Fibroblast of skin of right biceps (primary cell): ENCODE measurements at places on chromosomes 16 and 17.
A peak's percentile ranks its signal among the peaks of the same experiment; 100 is the strongest.

GRCh38 chr16:66553223-66553622 lies 847 bp downstream of the CKLF start:
- no peak for DNase-seq

- DNase-seq: peak; percentile 70
These were observed 4.3 kb upstream of the GSG1L start for GRCh38 chr16:28067604-28068379.

GRCh38 chr17:45680360-45680759 lies 103.8 kb upstream of the CRHR1 start:
- no peak for DNase-seq

GRCh38 chr17:38357486-38358123 lies 6.0 kb downstream of the SOCS7 start:
- DNase-seq: no peak

GRCh38 chr17:77579131-77579530 lies 379.4 kb upstream of the TNRC6C start:
- DNase-seq: no peak

GRCh38 chr16:19698480-19699465 lies 19.3 kb downstream of the KNOP1 start:
- DNase-seq: peak; percentile 44

DNA sequence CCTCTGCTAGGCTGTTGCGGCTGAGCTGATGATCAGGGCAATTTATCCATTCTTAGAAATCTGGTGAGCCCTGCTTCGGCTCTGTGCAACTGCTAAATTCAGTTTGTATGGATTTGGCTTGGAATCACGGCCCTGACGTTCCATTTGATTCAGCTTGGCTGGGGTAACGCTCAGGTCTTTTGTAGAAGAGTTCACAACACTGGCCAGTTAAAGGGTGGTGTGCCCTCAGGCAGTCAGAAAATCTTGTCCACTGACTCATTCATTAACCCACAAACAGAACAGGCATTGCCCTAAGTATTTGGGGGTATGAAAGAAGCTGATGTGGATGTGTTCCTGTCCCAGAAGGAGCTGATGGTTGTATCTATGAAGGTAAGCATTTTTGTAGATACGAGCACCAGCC lies 53.9 kb downstream of the GNAO1 start:
- peak; percentile 10 for DNase-seq

DNA sequence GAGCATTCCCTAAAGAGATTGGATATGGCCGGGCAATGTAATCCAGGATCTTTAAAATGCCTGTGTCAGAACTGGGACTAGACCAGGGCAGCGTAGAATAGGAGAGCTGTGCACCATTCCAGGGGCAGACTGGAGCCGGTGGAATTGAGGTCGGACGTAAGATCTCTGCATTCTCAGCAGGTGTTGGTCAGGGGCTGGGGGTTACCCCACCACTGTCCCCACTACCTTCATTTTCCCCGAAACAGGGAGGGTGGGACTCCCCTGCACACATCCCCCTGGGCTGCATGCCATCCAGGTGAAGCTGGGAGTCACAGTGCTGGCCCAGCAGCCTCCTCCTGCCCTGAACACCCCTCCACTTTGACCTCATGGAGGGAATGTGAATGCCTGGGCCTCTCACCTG lies 17.8 kb downstream of the OSBPL7 start:
- DNase-seq: no peak

DNA sequence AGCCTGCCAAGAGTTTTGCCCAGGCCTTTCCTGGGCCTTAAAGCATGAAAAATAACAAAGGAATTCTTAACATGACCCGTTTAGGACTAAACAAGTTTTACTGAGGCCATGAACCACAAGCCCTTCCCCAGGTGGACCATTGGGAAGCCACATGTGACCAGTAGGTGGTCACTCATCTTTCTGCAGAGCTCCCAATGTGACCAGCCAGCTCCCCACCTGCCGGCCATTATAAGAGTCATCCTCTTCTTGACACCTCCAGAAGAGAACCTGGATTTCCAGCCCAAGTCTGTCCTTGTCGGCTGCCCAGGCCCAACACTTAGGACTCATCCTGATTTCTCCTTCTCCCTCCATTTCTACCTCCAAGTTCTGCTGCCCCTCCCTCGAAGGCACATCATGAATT lies 91.7 kb upstream of the DNAH17 start:
- no peak for DNase-seq

DNA sequence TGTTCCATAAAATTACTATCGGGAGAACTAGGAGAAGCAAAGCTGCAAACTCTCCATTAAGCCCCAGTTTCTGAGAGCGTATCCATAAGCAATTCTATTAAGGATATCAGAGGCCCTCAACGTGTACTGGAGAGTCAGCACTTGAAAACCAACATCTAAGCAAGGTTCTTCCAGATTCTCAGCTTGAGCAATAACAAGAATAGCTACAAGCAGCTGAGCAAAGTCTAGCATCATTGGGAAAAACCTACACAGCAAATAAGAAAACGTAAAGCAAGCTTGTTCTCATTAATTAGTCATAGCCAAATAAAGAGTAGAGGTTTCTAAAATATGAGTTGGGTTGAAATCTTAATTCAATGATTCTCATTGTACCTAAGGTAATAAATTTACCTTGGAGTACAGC lies 26.9 kb upstream of the COX10 start:
- no peak for DNase-seq

DNA sequence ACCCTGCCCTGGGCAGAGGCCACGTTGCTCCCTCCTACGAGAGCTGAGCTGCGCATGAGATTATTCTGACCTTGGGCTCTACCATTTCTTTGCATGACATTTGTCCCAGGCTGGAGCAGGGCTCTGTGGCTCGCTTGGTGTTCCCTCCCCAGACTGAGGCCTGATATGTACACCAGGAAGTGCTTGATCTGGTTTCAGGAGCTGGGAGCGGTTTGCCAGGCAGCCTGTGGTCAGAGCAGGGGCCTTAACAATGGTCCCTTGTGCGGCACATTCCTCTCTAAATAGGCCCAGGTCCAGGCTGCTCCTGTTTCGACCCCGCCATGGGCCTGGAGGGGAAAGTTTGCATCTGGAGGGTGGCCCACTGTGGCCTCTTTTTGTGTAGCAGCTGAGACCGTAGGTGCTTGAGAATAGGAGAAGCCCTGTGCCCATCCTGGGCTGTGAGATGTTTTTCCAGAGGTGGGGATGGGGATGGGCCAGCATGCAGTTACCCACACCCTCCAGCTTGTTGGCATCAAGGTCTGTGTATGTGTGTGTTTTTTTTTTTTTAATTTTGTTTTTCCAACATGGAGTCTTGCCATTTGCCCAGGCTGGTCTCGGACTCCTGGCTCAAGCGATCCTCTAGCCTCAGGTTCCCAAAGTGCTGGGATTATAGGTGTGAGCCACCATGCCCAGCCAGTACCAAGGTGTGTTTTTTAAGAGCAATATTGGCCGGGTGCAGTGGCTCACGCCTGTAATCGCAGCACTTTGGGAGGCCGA lies 253.9 kb downstream of the SEC14L1 start:
- DNase-seq: no peak

DNA sequence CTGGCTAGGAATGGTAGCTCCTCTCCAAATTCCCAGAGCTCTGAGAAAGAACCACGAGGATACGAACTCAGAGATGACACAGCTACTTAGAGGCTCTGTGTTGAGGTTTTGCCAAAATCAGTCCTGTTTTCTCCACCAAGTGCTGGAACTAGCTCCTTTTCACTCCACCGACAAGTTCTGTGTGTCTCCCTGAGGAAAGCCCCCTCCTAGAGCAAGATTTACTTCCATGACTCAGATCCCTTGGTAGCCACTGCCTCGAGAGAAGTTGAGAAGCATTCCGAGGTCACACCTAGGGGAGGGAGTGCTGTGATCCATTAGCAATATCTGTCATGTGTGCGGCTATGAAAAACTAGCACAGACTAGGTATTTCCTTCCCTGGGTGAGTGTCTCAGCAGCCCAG lies 30.6 kb downstream of the IL21R start:
- DNase-seq: peak; percentile 91

GRCh38 chr17:11641521-11642275 lies 43.4 kb downstream of the DNAH9 start:
- no peak for DNase-seq

DNA sequence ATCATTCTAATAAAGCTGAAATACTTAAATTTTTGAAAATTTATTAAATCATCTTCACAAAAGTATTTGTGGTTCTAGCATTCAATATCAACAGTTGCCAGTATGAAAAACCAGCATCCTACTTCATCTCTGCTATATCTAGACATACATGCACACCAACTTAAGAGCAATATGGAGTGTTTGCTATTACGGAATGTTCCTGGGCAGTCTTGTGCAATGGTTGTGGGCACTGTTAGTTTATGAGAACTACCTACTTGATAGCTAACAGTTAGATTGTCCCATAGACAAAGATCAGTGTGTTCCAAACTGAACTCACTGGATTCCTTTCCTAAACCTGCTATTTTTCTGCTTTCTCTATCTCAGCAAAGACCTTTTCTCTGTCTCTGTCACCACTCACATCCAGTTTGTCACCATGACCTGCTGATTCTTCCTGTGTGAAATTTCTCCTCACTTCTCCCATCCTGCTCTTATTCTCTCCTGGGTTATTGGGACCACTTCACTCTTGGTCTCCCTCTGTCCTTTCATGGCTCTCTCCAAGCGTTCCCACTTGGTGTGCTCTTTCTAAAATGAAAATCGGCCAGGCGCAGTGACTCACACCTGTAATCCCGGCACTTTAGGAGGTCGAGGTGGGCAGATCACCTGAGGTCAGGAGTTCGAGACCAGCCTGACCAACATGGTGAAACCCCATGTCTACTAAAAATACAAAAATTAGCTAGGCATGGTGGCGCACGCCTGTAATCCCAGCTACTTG lies 27.7 kb downstream of the CNTROB start:
- DNase-seq: no peak

DNA sequence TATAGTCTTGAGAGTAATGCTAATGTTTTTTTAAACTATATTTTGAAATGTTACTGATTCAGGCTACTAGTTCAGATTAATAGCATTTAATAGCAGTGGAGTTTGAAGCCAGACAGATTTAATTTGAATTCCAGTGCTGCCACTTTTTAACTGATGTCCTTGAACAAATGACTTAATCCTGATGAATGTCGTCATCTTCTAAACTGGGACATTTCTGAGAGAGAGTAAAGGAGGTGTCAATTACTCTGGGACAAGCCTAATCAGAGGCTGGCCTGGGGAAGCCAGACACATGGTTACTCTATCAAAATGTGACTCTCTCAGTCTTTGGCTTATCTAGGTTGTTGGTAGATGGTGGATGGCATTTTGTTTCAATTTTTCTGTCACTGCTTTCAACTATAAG lies 246.7 kb downstream of the HS3ST3A1 start:
- peak; percentile 39 for DNase-seq

DNA sequence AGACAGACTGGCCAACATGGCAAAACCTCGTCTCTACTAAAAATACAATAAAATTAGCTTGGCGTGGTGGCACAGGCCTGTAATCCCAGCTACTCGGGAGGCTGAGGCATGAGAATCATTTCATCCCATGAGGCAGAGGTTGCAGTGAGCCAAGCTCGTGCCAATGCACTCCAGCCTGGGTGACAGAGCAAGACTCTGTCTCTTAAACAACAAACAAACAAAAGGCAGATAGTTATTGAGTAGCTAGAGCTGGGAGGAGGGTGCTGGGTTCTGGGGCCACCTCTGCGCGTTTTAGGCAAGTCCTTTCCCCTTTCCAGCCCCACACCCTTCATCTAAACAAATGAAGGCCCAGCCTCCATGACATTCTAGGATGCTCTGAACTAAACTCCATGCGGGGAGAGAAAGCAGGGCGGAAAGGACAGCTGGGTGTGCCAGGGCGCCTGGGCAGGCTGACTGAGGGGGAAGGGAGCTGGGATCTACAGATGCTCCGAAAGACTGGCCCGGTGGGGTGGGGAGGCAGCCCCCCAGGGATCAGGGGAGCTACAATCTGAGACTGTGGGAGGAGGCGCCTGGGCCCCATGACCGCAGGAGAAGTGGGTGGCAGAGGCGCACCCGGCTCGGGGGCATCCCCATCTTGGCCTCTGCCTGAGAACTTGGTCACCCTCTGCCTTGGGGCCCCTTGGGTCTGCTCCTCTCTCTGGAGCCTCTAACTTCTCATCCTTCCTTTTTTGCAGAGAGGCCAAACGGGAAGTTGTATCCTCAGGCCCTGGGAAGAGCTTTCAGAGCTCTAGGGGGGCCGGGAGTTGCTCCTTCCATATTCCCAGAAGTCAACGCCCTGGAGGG lies 910 bp downstream of the ITGAL start:
- no peak for DNase-seq

- DNase-seq: no peak
These were observed 103.2 kb upstream of the SMURF2 start for GRCh38 chr17:64765191-64765889.

DNA sequence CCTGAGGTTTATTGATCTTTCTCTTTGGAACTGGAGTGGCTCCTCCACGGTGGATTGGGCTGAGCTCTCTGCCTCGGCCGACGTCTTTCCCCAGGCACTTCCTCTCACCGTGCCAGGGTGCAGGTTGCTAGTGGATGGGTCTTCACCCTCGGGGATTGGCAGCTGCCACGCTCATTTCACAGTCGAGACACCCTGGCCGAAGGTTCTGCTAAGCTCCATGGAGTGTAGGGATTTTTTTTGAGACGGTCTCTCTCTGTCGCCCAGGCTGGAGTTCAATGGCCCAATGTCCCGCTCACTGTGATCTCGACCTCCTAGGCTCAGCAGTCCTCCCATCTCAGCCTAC lies 280.8 kb downstream of the SEC14L1 start:
- DNase-seq: no peak

DNA sequence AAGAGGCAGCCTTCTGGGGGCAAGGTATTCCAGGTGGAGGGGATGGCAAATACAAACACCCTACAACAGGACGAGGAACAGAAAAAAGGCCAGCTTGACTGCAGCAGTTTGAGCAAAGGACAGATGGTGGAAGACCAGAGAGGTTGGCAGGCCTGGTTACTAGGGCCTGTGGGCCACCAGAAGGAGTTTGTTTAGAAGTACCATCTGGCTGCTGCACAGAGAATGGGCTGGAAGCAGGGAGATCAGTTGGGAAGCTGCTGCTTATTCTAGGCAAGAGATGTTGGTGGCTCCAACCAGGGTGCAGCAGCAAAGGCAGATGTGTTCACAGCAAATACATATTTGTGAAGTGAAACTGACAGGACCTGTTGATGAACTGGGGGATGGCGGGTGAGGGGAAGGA lies 2.9 kb upstream of the YPEL2 start:
- DNase-seq: no peak

DNA sequence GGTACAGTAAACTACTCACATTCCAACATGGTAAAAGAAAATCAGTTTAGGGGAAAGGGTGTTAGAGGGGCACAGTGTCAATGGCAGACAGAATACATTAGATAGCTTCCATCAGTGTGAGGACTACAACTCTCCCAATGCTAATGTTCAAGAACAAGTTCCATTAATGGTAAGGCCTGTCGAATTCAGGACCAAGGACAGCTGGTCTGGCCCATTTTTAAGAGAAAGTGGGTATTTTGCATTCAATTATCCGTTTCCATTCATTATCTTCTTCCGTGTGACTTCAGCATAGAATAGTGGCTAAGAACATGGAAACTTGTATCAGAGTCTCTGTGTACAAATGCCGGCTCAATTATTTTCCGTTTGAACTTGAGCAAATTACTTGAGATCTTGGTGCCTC lies 98.4 kb downstream of the XYLT1 start:
- no peak for DNase-seq
